ENCODE measurements at places on chromosomes 7 and 10.
A peak's percentile ranks its signal among the peaks of the same experiment; 100 is the strongest.

DNA sequence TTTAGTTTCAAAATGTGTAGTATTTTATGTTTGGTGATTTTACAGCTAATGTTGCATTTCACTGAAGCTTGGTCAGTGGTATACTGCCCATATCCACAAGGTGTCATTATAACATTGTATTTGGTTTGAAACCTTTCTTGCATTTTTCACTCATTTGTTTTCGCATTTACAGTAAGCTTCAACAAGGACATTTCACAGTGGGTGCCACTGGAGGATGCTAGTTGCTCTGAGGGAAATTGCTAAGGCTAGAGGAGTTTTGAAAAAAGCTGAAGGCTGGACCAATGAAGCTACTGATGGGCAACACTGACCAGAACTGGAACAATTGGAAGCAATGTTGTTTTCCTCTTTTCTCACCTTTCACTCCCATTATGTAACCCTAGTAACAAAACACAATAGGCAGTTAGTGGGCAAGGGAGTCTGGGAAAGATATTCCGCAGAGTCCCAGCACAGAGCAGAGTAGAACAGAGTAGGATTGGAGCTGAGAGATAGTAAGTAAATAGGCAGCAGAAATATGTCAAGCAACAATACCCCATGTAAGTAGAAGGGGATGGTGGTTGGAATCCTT, 23.6 kb upstream of the SRI start:
- peak; percentile 66 for DNase-seq

DNA sequence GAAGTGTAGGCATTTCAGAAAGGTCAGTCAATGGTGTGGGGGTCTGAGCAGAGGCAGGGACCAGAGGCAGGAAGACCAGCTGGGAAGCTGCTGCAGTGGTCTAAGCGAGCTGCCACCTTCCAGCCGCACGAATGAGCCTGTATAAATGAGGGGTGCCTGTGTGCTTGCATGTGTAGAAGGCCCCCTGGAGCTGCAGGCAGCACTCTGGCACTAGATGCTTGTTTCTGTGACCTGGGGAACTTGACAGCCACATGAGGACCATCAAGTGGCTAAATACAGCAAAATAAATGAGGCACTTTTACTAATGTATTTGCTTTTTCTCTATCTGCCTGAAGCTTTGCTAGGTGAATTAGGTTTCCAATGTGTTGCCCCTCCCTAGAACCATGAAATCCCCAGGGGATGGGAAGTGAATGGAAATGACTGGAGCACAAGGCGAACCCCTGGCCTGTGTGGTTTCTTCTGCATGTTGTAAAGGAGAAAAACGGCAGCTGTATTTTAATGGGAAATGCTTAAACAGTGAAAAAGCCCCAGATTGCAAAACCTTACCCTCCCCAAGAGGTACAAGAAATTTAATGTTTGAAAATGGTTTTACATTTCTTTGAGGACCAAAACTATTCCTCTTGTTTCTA, 57.7 kb downstream of the PYROXD2 start:
- DNase-seq: peak; percentile 45

GRCh38 chr10:77188000-77188395, 449.6 kb downstream of the KCNMA1 start:
- peak; percentile 25 for DNase-seq

GRCh38 chr10:85604884-85605283, 761.7 kb downstream of the GRID1 start:
- no peak for DNase-seq

DNA sequence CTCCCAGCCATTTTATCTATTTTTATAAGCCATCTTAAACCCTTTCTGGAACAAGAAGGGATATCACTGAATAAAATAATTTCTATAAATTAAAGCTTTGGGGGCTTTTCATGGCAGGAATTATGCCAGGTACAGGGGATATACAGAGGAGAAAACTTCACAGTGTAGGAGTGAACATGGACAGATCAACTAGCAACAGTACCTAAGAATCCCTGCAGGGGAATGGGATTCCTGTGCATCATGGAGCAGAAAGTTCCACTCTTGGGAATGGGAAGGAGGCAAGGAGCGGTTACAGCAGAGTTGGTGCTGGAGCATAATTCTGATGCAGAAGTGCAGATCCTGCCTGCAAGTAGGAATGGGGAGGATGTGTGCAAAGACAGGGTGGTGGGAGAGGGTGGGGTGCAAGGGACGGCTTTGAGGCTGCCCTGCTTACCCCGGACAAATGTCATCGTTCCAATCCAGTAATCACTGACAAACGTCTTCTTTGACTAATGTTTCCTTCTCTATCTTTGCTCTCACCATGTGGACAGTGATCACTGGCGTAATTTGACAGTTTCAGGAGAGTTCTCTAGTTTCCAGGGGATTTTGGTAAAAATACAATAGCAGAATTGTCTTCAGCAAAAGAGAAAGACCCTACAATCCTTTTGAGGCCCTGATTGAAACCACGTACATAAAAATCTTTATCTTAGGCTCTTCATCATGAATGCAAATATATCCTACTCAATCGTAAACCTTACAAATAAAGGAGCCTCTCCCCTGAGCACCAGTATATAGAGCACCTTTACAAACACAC, 196.7 kb downstream of the HECW1 start:
- DNase-seq: no peak

DNA sequence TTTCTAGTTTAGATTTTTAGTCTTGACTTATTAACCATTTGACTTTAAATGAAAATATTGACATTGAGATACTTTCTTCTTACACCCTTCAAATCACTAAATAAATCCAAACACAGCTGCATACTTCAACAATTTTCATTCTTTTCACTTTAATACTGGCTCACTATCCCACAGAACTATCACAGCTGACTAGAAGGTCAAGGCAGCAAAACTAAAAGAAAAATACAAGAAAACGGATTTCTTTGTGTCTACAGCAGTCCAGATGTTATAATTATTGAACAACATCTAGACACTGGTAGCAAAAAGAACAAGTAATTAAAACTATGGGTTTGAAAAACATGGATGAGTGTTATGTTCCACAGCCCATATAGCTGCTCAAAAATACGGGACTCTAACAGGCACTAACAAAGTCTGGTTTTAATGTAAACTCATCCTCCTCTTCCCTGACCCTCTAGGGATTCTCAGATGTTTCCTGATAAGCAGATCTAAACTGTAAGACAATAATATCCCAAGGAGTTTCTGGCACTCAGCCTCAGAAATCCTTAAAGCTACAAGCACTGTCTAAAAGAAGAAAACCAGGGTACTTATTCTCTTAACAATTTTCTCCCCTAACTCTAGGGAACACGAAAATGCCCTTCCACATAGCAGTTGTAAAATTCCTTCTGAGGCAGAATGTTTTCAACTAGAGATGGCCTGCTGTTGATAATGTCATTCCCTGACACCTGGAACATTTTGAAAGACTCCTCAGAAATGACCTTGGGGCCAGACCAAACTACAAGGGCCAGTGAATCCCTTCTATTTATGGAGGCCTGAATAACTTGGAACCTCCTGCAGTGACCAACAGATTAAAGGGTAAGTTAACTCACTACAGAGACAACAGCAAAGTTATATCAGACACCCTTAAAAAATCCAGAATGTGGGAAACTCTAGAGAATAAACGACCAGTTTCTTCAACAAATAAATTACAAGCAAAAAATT, 12.8 kb downstream of the DNMBP start:
- no peak for DNase-seq

GRCh38 chr10:77879710-77880109, 46.8 kb downstream of the DLG5 start:
- DNase-seq: peak; percentile 44

DNA sequence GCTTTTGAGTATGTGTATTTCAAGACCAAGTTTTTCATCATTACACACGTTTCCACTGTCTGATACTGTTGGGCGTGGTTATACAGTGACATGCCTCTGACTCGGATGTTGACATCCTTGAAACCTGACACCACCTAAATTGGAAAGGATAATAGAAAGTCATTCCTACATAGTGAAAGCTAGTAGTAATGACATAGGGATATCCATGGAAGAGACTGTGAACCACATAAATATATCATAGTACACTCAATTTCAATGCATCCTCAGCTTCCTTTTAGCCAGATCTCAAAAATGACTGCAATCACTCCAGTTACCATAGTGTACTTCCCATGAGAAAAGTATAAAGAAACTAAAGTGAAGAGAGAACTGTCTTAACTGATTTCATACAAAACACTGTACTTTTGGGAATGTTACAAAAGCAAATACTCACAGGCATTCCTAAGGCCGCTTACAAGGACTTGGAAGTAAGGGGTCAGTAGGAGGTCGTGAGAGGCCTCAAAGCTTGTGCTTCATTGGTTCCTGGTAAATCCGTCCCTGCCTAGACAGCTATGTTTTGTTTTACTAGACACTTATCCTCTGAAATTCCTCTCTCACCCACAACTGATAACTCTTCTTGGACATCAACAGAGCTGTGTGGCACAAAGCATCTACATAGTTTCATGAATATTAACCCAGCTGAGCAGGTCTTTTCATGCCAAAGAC, 71.8 kb upstream of the VWDE start:
- peak; percentile 80 for DNase-seq

DNA sequence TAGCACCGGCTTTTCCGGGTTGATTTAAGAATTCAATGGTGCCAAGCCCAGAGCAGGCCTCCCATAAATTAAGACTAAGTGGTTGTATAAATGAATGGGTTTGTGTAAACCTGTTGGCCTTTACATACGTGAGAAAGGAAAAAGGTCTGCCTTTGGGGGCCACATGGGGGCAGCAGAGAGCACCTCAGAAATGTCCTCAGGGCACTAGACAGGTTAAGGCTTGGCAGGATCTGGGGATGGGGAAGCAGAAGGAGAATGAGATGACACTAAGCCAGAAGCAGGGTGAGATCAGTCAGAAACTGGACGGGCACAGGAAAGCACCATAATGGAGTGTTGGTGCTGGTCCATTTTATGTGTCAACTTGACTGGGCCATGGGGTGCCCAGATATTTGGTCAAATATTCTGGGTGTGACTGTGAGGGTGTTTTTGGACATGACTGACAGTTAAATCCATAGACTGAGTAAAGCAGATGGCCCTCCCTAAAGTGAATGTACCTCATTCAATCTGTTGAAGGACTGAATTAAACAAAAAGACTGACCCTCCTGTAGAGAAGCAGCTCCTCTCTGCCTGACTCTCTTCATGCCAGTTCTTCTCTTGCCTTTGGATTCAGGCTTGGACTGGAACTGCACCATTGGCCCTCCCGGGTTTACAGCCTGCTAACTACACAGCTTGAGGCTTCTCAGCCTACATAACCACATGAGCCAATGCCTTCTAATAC, 58.9 kb downstream of the FRMPD2 start:
- peak; percentile 72 for DNase-seq

DNA sequence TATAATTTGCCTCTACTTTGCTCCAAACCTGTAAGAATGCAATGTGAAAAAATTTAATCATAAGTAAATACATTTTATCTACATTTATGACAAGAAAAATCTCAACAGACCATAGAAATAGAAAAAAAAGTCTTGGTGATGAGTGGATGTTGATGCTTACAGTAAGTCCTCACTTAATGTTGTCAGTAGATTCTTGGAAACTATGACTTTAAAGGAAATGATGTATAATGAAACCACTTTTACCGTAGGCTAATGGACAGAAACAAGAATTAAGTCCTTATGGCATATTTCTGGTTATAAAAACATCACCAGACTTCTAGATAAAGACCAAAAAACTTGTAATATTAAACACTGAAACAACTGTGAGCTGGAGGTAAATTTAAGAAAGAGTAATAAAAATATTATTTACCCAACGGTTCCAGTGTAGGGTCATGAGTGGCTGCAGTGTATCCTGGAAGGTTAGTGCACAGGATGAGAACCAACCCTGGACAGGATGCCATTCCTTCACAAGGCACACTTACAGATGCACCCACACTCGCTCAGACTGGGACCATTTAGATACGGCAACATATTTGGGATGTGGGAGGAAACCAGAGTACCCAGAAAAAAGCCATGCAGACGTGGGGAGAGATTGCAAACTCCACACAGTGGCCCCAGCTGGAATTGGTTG, 76.3 kb downstream of the GLCCI1 start:
- DNase-seq: no peak

GRCh38 chr7:103547451-103548284, 101.7 kb upstream of the SLC26A5 start:
- DNase-seq: no peak

- no peak for DNase-seq
Measured at GRCh38 chr7:2165610-2166594, 66.8 kb downstream of the MAD1L1 start.

GRCh38 chr7:141133646-141134045, 59.8 kb downstream of the TMEM178B start:
- no peak for DNase-seq

DNA sequence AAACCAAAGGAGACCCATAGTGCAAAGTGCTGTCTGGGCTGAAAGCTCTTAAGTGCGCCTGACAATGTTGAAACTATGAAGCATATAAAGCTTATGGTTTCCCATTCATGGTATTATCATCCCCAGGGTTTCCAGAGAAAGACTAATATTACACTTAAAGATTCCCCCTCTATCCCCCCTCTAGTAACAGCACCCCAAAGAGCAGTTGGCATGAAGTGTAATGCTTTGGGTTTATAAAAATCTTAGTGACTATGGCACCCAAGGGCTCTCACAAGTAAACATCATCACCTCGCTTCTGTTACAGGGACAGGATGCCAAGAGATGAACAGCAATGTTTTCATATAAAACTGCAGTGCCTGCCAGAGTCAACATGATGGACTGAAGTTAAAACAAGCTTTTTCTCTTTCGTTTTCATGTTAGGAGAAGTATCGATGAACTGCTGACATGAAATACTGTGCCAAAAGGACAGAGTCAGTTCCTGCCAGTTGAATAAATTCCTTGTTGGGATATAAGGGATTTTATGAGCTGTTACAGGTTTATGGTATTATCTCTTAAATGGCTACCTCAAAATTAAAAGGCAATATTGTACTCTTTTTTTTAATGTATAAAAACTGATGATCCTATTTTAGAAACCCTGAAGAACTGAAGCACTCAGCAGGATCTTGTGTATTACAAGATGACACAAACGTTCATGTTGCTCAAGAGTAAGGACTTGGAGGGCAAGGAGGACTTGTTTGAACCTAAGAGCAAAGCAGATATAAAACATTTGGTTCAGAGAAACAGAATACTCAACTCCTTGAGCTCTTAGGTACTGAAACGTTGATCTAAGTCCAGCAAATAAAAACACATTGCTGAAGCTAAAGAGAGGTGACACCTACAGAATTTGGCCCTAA, 203.7 kb upstream of the IMMP2L start:
- no peak for DNase-seq

- DNase-seq: peak; percentile 70
Measured at GRCh38 chr10:3538291-3538655, 246.7 kb downstream of the KLF6 start.

DNA sequence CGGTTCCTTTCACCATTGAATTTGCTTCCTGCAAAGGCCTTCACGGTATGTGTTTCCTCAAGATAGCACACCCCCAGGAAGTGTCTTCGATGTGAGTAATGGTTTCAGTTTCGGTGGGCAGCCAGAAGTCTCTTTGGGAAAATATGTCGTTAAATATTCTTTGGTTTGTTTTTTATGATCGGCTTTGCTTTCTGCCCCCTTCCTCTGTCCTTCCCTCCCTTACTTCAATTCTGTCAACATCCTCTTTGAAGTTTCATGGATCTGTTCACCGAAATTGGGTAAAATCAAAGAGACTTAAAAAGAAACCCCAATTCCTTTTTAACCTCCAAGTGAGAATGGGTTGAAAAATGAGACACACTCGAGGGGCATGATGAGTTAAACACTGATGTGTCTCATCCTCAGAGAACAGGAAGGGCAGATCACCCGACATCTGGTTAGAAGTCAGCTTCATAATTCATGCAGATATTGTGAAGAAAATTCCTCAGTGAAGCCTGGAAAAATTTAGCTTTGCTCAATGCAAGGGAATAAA, 170.8 kb upstream of the HABP2 start:
- DNase-seq: no peak

GRCh38 chr7:29488977-29489376, 74.7 kb upstream of the PRR15 start:
- no peak for DNase-seq

- DNase-seq: no peak
Measured at GRCh38 chr10:92868036-92868435, 19.7 kb downstream of the EXOC6 start.
